RKO (cell line): ENCODE measurements at places on chromosomes 4 and X.
A peak's percentile ranks its signal among the peaks of the same experiment; 100 is the strongest.

DNA sequence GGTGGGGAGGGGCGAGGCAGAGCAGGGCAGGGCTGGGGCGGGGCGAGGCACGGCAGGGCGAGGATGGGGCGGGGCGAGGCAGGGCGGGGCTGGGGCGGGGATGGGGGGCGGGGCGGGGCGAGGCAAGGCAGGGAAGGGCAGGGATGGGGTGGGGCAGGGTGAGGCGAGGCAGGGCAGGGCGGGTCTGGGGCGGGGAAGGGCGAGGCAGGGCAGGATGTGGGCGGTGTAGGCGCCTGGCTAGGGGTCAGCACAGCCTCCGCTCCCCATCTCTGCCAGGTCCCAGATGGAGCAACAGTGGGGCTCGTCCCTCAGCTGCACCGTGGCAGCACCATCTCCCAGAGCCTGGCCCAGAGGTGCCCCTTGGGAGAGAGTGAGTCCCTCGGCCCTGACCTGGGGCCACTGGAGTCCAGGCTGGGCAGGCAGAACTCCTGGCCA, 4.2 kb upstream of the SRPK3 start:
- no peak for DNase-seq

- peak; percentile 92 for DNase-seq
Measured at GRCh38 chr4:98260579-98261404, at the start of gene RAP1GDS1. Gene RAP1GDS1, plus strand, starts transcription at chr4:98261384. Its CDS starts 182 bp downstream, at chr4:98261566.

- no peak for DNase-seq
Measured at GRCh38 chr4:5913454-5913853, 20.6 kb upstream of the CRMP1 start.

- no peak for DNase-seq
Measured at GRCh38 chr4:99637174-99637573, 20.5 kb downstream of the C4orf54 start.

DNA sequence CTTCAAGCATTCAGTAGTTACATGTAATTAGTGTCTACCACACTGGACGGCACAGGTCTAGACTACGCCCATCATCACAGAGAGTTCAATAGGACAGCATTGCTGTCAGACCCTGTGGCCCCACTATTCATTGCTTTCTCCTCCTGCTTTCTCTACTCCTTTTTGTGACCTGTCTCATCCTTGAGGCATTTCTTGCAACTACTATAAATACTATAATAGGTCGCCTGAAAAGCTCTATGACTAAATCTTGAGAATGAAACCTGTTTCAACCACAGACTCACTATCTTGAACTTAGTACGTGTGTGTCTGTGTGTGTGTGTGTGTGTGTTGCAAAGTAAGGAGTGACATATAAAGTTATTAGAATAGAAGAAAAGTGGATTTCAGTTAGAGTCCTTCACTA, 252.9 kb upstream of the KLF3 start:
- no peak for DNase-seq

DNA sequence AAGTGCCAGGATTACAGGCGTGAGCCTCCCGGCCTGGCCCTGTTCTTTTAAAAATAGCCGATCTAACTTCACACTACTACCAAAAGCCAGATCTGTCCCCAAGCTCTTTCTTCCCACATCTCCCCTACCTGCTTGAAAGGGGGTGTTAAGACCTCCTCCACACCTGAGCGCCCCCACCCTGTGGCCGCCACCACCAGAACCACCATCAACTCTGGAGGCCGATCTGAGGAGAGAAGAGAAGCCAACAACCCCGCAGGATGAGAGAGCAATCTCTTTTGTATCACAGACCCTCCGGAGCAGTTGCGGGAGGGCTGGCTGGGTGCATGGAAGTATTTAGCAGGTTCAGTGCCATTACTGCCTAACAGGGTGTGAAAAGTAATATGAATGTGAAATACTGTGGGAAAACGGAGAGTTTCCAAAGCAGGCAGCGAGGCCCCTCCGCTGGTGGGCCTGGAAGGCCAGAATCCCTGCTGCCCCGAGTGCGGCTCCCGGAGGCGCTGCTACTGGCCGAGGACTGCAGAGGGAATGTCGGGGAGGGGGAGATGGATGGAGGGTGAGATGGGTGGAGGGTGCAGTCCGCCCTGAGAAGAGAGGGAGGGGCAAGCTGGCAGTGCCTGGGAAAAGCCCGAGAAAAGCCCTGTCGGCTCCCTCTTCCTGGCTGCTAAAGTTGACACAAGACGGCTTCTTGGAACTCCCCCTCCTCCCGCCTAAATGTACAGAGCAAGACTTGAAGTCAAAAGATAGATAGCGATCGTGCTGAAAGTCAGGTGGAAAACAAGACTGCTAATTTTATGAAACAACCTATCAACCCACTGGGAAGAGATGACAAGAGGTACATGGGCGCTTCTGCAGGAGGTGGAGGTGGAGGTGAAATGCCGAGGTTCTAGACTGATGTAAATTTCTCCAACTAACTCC, 22.3 kb downstream of the HAND2 start:
- DNase-seq = no peak

- DNase-seq = no peak
Measured at GRCh38 chr4:94410678-94411206, 41.0 kb upstream of the PDLIM5 start.

DNA sequence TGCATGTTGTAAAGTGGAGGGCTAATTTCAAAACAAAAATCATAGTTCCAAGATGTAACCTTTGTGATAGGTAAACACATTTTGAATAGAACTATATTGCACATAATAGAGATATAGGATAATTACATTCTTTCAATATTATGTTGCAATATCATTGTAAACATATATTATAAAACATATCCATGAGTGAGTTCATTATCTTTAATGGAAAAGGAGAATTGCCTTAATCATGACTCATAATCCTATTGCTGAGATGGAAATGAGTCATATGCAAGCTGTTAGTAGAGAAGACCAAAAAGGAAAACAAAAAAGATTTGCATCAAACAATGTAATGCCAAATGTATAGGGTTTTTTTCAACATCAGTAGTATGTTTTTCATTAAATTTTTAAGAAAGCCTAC, 73.7 kb upstream of the WDR44 start:
- peak; percentile 39 for DNase-seq

DNA sequence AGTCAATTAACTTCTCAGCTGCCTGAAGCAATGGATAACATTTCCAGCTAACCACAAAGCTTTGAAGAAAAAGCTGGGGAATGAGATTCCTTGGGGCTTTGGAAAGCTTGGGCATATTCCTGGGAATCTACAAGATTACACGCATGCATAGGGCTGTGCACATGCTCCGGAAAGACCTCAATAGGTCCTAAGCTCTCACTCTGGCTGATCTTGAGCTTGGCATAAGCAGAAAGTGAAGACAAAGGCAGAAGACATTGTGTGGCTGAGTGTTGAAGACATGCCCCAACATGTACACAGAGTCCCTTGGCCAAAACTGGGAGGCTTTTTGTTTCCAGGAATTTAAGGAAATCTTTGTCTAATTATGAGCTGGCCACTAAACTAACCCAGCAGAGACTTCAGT, 31.2 kb downstream of the ATG4A start:
- no peak for DNase-seq

- DNase-seq = peak; percentile 69
Measured at GRCh38 chr4:99885063-99885664, 9.1 kb downstream of the LAMTOR3 start.

DNA sequence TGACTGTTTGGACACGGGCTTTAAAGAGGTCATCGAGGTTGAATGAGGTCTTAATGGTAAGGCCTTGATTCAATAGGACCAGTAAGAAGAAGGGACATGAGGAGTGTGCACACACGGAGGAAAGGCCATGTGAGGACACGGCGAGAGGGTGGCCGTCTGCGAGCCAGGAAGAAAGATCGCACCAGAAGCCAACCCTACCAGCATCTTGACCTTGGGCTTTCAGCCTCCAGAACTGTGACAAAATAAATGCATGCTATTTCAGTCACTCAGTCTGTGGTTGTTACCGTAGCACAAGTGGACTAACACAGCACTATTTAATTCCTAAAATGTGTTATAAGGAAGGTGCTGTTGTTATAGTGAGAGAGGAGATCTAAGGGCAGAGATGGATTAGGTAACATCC, 468.6 kb upstream of the FAT1 start:
- DNase-seq = no peak

DNA sequence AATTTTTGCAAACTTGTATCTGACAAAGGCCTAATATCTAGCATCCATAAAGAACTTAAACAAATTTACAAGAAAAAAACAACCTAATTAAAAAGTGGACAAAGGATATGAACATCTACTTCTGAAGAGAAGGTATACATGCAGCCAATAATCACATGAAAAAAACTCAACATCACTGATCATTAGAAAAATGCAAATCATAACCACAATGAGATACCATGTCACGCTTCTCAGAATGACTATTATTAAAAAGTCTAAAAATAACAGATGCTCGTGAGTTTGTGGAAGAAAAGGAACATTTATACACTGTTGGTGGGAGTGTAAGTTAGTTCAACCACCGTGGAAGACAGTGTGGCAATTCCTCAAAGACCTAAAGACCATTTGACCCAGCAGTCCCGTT, 24.0 kb downstream of the CEP44 start:
- DNase-seq = no peak

GRCh38 chrX:6821730-6822129, 286.8 kb upstream of the VCX3A start:
- DNase-seq = no peak

- DNase-seq = no peak
Measured at GRCh38 chrX:145821898-145822571, 4.4 kb downstream of the SLITRK2 start.

GRCh38 chr4:46850026-46850425, 59.0 kb downstream of the COX7B2 start:
- no peak for DNase-seq

DNA sequence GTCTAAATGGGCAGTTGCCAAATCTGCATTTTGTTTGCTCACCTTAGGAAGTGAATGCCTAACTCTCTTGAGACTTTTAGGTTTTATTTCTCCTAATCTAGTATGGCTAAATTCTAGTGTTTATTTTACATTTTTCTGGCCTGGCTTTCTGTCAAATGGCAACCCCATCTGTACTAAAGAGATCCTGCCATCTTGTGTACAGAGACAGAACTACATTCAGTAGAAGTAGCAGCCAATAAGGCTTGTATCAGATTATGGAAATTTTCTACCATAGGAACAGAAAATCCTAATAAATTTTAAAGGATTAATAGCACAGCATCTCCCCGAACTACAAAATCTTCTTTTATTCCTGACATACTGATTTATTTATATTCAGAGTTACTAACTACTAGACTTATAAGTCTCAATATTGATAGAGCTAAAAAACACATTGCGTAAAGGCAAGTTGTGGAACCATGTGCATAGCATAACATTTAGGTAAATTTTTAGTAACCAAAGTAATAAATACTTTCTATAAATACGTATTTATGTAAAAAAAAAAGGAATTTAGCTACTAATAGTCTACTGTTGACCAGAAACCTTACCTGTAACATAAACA, 45.5 kb downstream of the TMEM144 start:
- DNase-seq = peak; percentile 78

DNA sequence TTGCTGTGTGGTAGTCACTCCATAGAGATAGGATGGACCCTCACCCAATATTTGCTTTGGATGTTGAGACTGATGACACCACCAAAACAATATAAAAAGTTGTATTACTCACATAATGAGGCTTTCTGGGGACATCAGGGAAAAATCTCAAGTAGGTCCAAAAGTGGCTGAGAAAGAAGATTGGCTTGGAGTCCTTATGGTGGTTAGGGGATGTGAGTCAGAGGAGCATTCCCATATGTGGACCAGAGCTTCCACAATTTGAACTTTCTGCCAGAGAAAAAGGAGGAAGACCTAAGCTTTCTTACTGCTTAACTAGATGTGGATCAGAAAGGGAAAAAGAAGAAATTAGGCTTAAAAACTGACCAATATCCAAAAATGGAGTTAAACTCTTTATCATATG, 460.5 kb downstream of the SH3BGRL start:
- no peak for DNase-seq

GRCh38 chr4:80237992-80238391, 28.5 kb upstream of the FGF5 start:
- DNase-seq = peak; percentile 97

- DNase-seq = no peak
Measured at GRCh38 chrX:66167431-66167830, 3.4 kb downstream of the HEPH start.

DNA sequence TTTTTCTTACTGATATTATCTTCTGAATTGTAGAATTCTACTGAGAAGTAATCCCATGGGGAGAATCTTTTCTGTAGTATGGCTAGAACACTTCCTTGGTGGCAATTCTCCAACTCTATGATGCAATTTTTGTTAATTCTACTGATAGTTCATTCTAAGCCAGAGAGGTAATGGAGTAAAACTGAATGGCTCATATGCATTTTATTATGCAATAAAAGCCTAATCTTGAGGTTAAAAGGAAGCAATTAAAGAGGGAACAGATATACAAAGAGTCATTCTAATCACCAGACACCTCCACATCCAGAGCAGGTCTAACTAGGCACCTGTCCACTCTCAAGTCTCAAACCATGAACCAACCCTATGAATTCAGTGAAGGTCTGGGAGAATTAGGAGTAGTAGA, 9.7 kb downstream of the RAP2C start:
- no peak for DNase-seq

DNA sequence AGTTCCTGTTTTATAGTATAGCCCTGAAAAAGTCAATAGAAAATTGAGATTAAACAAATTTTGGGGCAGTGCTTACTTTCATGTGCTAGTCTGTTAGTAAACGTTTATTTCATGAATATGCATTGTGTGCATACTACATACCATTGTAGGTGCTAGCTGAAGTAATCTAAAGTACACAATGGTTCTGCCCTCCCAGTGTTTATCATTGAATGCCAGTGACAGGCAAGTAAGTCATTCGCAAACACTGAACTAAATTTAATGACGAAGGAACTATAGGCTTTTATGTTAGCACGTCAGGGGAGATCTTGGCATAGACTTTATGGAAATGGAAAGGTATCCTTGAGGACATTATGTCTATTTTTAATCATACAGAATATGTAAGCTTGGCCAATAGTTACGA, 426.9 kb upstream of the EPHA5 start:
- no peak for DNase-seq

GRCh38 chr4:16857425-16857824, 41.0 kb downstream of the LDB2 start:
- DNase-seq = no peak

DNA sequence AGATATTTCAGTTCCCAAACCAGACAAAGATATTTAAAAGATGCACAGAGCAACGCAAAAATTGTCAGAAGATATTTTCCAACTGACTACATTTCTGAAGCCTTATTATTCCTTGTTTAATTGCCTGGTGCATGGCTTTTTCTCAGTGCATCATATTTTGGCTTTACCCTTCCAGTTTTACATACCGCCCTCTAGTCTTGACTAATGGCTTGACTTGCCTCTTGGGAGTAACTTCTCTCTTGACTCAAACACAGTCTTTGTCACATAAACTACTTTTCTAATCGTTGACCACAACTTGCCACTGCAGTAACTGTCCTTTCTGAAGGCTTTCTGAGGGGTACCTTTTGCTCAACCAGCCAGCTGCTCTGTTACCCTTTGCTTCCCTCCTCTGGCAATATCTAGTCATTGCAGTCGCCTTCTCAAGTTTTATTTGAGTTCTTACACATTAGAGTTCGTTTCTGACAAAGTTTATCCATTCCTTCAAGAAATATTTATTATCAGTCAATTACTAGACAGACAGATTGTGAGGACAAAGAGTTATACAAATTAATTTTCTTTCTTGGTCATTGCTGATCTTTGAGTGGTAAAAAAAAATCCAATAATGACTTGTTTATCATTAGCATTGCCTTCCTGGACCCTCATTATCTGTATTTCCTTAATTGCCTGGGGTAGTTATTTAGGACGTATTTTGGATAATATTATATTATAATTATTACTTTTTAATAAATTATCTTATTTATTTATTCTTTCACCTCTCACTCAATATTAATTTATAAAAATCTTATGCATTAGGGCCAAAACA, 506.9 kb upstream of the PCDH10 start:
- peak; percentile 76 for DNase-seq

- no peak for DNase-seq
Measured at GRCh38 chrX:40171513-40172400, 74.0 kb upstream of the BCOR start.
